ENCODE measurements at places on chromosomes 12 and 14.
A peak's percentile ranks its signal among the peaks of the same experiment; 100 is the strongest.

GRCh38 chr12:112664569-112664968, 127.0 kb upstream of the RPH3A start:
- no peak for DNase-seq

- no peak for DNase-seq
These were observed 95.5 kb upstream of the TMPO start for GRCh38 chr12:98419795-98420404.

GRCh38 chr12:123576611-123577010, 7.7 kb upstream of the TMED2 start:
- no peak for DNase-seq

GRCh38 chr12:51190820-51191219, 17.9 kb upstream of the TFCP2 start:
- no peak for DNase-seq

GRCh38 chr12:130846369-130846768, 7.3 kb upstream of the STX2 start:
- DNase-seq, result no peak

DNA sequence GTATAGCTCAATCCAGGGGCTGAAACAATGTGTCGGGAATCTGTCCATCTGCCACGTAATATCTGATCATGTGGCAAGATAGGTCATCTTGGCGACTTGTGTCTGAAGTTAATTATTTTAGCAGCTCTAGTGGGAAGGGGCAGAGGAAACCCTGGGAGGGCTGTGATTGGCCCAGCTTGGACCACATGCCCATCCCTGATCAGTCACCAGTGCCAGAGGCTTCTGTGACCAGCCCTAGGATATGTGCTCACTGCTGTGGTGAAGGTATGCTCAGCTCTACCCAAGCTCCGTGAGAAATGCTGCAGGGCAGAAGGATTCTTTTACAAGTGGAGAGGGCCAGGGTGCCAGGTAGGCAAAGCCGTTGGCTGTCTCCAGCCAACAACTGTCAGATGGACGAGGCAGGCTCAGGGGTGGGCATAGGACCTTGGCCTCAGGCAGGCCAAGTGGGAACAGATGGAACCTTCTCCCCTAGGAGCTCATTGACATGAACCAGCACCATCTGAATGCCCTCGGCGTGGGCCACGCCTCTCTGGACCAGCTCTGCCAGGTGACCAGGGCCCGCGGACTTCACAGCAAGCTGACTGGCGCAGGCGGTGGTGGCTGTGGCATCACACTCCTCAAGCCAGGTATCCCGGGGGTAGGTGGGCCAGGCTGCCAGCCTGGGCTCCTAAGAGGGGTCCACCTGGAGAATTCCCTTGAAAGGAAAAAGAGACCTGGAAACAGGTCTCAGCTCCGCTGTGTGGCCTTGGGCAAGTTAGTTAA, 21.1 kb downstream of the MVK start:
- no peak for DNase-seq

- peak; percentile 65 for DNase-seq
These were observed 525 bp upstream of the GPR68 start for GRCh38 chr14:91245029-91245428.

DNA sequence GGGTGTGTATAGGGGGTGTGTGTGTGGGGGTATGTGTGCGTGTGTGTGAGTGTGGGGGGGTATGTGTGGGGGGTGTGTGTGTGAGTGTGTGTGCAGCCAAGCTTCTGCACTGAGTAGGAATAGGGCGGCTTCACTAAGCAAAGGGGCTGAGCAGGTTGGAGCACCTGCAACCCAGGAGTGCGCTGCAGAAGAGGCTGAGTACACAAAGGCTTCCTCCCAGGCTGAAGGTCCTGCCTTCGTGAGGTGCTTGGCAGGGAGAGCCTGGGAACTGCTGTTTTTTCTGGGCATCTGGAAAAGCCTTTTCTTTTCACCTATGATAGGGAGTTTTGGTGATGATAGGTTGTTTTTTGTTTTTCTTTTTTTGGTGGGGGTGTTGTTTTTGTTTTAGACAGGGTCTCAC, 6.0 kb upstream of the NUDT14 start:
- DNase-seq, result no peak
